ENCODE measurements at places on chromosomes 2 and 18.

- DNase-seq, result no peak
- H3K27me3 ChIP-seq, result no peaks in the 10 kb centered on the region
- H3K4me1 ChIP-seq, result no peaks in the 10 kb centered on the region
- no peak overlapping the region for H3K4me3 ChIP-seq
- H3K36me3 ChIP-seq, result no peaks in the 10 kb centered on the region
- H3K27ac ChIP-seq, result no peak overlapping the region
Measured at GRCh38 chr2:34368304-34368703, 769.2 kb upstream of the FAM98A start.

GRCh38 chr18:10441472-10441871 is 13.0 kb upstream of the APCDD1 start:
- no peaks in the 10 kb centered on the region for H3K36me3 ChIP-seq
- DNase-seq, result no peak
- no peak overlapping the region for H3K27ac ChIP-seq

DNA sequence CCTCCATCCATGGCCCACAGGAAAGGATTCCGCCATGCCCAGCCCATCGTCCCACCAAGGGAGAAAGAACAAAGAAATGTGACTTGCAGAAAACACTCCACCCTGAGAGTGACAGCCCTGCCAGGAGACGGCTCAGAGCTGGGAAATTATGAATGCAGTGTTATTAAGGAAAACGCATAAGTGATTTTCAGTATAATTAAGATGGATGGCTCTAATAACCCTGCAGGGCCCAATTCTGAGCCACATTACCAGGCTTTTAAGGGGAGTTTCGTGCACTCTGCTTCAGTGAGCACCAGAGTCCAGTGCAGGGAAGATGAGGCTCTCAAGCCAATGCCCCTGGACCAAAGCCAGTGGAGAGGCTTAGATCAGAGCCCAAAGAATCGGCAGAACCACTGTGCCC is 10.6 kb upstream of the TEX51 start:
- no peak overlapping the region for H3K27ac ChIP-seq
- no peaks in the 10 kb centered on the region for H3K36me3 ChIP-seq
- no peak overlapping the region for H3K4me3 ChIP-seq
- H3K27me3 ChIP-seq, result peaks cover 10% of the 10 kb centered on the region
- no peak for DNase-seq

- H3K4me1 ChIP-seq, result no peaks in the 10 kb centered on the region
- no peak overlapping the region for H3K4me3 ChIP-seq
- H3K27me3 ChIP-seq, result no peaks in the 10 kb centered on the region
- no peak for DNase-seq
Measured at GRCh38 chr18:8351161-8351560, 258.1 kb upstream of the RAB12 start.

DNA sequence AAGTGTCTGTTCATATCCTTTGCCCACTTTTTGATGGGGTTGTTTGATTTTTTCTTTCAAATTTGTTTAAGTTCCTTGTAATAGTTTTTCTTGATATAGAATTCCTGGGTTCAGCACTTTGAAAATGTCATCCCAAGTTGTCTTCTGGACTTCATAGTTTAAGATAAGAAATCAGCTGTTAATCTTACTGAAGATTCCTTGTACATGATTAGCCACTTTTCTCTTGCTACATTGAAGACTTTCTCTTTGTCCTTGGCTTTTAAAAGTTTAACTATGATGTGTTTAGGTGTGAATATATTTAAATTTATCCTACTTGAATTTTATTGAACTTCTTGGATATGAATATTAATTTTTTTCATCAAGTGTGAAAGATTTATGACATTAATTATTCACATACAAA is 387.2 kb upstream of the CWC22 start:
- no peaks in the 10 kb centered on the region for H3K4me1 ChIP-seq
- no peaks in the 10 kb centered on the region for H3K36me3 ChIP-seq
- H3K4me3 ChIP-seq, result no peak overlapping the region
- DNase-seq, result no peak

DNA sequence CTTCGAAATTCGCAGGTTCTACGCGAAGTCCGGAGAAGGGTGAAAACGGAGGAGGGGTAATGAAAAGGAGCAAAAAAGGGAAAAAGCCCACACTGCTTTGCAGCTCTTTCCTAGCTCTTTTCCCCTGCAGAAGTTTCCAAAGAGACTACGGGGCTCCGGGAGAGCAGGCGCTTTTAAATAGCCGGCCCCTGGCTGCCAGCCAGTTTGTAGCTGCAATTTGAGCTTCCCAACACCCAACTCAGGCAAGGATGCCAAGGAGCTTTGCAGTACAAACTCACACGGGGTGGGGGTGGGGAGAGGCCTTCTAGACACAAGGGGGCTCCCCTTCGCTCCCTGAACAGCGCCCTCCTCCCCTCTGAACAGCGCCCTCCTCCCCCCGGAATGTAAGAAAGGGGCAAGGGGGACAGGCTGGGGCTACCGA is at the start of gene IGFBP5:
IGFBP5 (minus strand) TSS at position 149 of the 421 bp plus-strand sequence. CDS start 774 bp downstream, outside the sequence.
- peaks cover 18% of the 10 kb centered on the region for H3K4me1 ChIP-seq
- H3K27ac ChIP-seq, result no peak within 1 kb of the TSS
- H3K4me3 ChIP-seq, result peak within 1 kb of the TSS; percentile 89
- H3K36me3 ChIP-seq, result no peaks in the 10 kb centered on the region

GRCh38 chr2:166773308-166773949 is 114.9 kb upstream of the XIRP2 start:
- DNase-seq, result no peak
- H3K4me1 ChIP-seq, result no peaks in the 10 kb centered on the region
- H3K27ac ChIP-seq, result no peak overlapping the region
- H3K36me3 ChIP-seq, result no peaks in the 10 kb centered on the region
